ENCODE measurements at places on chromosomes 16 and 17.

DNA sequence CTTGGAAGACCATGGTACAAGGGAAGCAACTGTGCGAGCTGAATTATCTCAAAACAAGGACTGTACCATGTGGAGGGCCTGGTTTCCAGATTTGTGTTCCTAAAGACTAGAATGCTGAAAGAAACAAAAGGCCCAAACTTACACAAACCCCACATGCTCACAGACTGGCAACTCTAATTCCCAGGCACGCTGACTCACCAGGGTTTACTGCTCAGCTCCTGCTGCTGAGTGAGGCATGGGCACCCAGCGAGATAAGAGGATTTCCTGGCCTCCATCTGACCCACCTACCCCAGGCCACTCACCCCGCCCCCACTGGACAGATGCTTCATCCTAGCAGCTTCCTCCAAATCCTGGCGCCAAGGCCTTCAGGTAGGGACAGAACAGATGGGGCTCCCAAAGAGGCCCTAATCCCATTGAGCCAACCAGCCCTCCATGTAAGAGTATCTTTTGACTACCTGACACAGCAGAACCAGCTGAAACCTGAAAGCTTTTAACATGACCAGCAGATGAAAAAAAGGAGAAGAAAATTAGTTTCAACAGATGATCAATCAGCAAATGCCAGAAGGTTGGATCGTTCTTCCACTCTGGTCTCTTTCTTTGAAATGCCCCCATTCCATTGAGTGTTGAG lies 33.9 kb downstream of the DCUN1D3 start:
- DNase-seq = no peak

- DNase-seq = no peak
These were observed 615.6 kb upstream of the SOX9 start for GRCh38 chr17:71505200-71505599.

GRCh38 chr16:73036074-73036826 lies 11.7 kb downstream of the ZFHX3 start:
- DNase-seq = no peak

DNA sequence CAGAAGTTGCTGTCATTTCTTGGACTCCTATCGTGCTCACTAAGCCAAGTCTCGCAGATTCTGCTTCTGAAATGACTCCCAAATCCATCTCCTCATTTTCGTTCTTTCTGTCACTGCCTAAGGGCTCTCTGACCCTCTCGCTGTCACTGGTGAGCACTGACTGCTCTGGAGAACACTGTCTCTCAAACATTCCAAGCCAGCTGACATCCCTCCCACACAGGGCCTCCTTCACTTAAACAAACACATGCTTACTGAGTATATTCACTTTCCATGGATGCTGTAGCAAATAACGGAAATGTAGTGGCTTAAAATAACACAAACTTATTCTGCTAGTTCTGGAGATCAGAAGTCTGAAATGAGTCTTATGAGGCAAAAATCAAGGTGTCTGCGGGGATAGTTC lies 18.8 kb downstream of the CACNG1 start:
- DNase-seq = no peak

DNA sequence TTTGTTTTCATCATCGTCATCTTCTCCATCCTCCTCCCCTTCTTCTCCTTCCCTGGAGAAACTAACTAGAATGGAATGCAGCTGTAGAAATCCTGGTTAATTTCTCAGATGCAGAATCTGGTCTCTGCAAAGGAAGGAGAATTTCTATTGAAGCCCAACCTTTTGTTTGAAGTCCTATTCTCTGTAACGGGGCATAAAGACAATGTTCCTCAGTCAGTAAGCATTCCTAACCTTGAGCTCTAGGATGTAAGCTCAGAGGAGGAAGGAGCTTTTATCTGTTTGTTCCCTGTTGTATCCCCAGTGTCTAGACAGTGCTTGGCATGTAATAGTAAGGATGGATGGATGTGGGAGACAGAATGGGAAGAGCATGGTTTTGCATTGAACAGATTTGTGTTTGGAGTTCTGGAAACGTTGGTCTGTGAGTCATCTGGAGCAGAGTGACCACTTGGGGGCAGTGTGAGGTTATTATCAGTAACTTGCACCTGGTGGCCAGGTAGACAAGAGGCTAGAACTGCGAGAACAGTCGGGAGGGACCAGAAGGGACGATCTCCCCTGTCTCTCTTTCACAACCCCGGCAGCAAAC lies 363.7 kb downstream of the SNX29 start:
- no peak for DNase-seq

DNA sequence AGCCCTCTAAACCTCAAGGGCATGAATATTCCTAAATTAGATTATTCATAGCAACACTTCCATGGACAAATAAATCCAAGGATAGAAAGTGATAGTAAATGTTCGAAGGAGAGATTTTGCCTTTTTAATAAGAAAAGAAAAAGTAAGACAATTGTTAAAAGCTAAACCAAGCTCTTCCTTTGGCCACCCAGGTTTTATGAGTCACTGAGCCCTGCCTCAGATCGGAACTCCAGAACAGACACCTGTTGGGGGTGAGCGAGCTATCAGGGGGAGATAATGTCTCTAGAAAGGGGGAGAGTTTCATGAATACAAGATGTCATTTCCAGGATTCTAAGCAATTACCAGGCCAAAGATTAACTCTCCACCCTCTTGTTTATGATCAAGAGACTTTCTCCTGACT lies 171.4 kb downstream of the ANKFN1 start:
- no peak for DNase-seq

DNA sequence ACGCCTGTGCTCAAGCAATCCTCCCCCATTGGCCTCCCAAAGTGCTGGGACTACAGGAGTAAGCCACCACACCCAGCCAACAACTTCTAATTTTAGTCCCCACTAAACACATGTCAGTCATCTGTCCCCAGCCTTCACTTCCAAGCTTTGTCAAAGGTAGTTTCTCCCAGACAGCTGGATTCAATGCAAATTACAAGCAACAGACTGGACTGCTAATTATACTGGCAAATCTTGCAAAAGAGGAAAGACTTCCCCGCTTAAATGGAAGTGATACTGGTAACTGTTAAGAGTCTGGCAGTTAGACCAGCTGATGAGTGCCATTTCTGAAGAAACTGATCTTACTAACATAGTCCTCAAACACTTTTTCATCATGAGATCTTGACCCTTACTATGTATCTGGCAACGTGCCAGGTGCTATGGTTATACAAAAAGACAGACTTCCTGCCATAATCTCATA lies 8.2 kb upstream of the GGA2 start:
- DNase-seq = no peak

- no peak for DNase-seq
These were observed 439.5 kb downstream of the WWOX start for GRCh38 chr16:78538919-78539318.

DNA sequence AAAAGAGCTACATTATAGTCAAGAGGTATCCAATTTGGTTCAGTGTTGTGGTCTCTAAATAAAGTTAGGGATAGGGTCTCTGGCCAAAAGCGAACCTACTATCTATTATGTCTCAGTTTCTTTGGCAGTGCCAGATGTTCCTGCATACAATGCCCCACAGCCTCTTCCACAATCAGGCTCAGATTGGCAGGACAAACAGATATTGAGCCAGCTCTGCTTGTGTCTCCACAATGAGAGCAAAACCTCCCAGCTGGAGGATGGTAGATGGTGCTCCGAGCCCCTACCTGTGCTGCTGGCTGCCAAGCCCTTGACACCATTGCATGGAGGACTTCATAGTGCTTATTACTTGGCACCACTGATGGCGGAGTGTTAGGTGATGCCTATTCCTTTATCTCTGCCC lies 19.7 kb downstream of the PHAF1 start:
- DNase-seq = no peak

DNA sequence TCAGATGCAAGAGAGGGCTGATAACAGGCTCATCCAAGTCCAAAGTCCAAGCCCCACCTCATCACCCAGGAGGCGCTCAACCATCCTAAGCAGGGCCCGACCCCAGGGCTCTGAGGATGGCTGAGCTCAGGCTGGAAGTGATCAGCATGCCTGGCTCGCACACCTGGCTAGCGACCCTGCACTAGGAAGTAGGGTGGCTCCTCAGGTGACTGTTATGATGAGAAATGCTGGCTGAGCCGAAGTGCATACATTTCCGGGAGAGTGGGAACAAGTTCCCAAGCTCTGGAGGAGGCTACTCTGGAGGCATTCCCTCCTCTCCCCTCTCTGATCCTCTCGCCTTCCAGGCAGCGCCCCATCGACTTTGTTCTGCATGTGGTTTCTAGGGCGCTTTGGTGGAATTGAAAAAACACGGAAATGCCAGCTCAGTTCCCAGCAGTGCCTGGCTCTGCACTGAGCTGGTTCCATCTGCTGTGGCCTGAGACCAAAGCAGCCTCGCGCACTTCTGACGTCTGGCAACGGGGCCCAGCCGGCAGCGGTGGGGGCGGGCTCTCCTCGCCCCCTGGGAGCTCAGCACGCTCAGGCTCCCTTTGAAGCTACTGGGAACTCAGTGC lies 130.3 kb downstream of the IRF8 start:
- DNase-seq = no peak

DNA sequence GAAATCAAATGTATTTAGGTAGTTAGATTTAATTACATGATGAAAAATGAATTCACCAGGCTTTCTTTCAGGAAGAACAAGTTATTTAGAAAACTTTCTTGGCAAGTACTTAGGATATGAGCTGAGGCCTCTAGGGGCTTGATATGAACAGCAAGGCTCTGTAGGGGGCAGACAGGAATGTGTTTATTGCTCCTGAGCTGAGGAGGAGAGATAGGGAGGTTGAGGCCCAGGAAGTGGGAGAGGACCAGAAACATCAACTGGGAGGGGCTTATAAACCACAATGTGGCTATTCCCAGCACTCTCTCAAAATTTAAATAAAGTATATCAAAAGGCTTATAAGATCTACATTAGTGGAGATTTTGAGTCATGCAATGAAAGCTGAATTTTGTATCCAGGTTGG lies 154.0 kb upstream of the MAF start:
- DNase-seq = no peak

DNA sequence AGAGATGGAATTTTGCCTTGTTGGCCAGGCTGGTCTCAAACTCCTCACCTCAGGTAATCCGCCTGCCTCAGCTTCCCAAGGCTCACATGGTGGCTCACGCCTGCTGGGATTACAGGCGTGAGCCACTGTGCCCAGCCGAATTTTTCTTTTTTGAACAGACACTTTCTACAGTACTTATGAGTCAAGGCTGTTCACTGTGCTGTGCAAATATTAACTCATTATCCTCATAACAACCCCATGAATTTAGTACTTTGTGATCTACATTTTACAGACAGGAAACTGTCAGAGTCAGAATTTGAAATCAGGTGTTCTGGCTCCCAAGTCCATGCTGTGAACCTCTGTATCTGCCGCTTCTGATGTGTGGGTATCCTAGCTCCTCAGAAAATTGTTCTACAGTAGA lies 25.7 kb upstream of the RASL10B start:
- no peak for DNase-seq

DNA sequence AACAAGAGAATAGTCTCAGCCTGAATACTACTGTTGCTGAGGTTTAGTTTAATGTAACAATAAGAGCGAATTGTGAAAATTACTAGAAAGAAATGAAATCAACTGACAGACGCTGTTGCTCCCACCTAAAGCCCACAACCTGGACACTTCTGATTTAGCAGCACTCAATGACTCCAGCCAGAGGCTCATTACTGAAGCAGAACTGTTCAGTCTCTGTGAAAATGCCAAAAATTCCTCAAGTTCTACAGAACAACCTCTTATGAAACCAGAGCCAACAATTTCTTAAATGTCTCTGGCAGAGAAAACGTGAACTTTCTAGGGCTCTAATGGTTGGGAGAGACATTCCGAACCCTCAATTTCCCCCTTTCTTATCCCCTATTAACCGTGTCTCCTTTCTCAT lies 9.9 kb downstream of the PSME3IP1 start:
- DNase-seq = no peak

DNA sequence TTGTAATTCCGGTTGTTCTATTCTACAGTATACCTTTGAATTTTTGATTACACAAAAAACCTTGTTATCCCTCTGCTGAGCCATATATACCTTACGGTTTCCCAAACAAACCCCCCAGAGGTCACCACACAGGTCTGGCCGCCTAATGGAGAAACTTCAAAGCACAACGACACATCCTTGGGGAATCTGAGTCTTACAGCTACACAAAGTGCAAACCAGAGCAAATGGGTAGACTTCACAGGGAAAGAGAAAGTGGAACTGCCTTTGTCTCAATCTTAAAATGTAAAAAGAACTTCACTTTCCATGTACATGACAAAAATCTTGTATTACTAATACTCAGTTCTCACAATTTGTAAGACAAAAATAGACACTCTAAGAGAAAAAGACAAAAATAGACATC lies 2.7 kb downstream of the FBXO31 start:
- DNase-seq = no peak

DNA sequence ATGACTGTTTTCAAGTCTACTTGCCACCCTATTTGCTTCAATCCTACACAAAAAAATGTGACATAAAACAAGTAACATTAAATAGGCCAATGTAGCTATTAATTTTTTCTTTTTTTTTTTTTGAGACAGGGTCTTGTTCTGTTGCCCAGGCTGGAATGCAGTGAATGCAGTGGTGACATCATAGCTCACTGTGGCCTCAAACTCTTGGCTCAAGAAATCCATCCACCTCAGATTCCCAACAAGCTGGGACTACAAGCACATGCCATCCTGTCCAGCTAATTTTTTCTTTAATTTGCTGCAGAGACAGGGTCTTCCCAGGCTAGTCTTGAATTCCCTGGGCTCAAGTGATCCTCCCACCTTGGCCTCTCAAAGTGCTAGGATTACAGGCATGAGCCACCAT lies 29.4 kb downstream of the ANKFY1 start:
- no peak for DNase-seq

DNA sequence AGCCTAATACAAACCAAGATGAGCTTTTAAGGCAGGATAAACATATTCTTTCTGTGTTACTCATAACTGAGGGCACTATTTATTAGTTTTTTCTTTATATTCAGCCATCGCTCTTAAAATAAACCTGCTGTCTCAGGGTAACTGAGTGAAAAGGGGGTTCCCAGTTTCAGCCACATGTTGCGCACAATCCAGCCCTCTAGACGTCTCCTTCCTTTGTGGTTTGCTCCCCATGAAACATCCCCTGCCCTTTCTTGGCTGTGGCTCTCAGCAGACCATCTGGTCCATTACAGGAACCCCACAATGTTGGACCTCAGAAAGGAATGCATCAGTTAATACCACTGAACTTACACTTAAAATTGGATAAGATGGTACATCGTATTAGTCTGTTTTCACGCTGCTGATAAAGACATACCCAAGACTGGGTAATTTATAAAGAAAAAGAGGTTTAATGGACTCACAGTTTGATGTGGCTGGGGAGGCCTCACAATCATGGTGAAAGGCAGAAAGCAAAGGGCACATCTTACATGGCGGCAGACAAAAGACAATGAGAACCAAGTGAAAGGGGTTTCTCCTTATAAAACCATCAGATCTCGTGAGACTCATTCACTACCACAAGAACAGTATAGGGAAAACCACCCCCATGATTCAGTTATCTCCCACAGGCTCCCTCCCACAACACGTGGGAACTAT lies 12.6 kb upstream of the IL21R start:
- no peak for DNase-seq

GRCh38 chr17:40259505-40259904 lies 28.2 kb upstream of the CDC6 start:
- DNase-seq = no peak

- DNase-seq = no peak
These were observed 37.3 kb upstream of the ANKFY1 start for GRCh38 chr17:4301066-4301465.

- DNase-seq = no peak
These were observed 42.8 kb upstream of the KIFC3 start for GRCh38 chr16:57845115-57845514.
